ENCODE measurements at places on chromosomes 13 and 19.

DNA sequence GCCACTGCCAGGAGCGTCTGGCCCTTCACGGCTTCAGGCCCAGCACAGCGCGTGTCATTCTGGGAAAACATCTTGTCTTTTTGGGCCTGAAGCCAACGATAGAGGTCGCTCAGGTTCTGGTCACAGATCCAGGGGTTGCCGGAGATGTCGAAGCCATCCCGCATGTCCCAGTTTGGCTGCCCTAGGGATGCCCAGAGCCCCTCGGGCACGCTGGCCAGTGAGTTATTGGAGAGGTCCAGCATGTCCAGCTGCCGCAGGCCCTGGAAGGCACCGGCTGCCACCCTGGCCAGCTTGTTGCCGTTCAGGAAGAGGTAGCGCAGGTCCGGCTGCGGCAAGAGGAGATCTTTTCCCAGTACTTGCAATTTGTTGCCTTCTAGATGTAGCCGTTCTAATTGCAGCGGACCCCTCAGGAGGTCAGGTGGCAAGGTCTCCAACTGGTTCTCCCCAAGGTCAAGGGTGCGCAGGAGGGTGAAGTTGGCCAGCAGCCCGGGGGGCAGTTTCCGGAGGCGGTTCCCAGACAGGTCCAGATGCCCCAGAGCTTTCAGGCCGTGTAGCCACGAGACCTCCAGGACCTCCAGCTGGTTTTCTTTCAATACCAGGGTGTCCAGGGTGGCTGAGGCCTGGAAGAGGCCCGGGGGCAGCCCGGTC, 1.8 kb downstream of the LRG1 start:
- no peak for DNase-seq

DNA sequence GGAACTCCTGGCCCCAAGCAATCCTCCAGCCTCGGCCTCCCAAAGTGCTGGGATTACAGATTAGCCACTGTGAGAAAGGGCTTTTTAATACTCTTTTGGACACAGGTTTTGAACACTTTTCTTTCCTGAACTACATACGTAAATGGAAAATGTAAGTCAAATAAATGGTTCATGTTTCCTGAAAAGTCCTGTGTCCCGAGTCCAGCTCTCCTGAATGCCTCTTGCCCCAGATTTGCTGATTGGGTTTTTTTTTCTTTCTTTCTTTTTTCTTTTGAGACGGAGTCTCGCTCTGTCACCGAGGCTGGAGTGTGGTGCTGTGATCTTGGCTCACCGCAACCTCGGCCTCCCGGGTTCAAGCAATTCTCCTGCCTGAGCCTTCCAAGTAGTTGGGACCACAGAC, 24.5 kb downstream of the PTPRS start:
- DNase-seq, result no peak

DNA sequence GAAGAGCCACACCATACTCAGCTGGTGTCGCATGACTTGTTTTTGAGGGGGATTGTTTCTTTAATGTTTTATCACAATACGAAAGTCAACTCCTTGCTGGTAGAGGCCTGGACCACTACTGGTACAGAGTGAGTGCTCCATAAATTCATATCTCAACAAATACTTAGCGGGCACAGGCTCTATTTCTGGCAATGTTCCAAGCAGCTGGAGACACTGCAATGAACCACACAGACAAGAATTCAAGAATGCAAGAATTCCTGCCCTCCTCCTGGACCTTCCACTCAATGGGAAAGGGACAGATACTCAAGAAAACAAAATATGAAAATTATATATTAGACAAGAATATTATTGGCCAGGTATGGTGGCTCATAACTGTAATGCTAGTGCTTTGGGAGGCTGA, 5.1 kb upstream of the FXYD5 start:
- no peak for DNase-seq

DNA sequence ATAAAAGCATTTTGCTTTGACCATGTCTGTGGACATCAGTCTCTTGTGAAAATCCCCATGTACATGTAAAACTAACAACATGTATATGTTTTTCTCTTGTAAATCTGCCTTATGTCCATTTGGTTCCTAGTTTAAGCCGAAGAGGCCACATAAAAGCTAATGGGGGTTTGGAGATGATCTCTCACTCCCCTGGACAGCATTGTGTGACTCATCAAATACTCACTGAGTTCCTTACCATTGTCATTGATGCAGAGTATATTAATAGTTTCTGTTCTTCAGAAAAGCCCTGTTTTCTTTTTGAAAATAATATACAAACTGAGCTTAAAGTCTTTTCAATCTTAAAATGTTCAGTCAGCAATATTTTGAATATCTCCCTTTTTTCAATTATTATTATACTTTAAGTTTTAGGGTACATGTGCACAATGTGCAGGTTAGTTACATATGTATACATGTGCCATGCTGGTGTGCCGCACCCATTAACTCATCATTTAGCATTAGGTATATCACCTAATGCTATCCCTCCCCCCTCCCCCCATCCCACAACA, 536.7 kb upstream of the HTR2A start:
- DNase-seq, result no peak

DNA sequence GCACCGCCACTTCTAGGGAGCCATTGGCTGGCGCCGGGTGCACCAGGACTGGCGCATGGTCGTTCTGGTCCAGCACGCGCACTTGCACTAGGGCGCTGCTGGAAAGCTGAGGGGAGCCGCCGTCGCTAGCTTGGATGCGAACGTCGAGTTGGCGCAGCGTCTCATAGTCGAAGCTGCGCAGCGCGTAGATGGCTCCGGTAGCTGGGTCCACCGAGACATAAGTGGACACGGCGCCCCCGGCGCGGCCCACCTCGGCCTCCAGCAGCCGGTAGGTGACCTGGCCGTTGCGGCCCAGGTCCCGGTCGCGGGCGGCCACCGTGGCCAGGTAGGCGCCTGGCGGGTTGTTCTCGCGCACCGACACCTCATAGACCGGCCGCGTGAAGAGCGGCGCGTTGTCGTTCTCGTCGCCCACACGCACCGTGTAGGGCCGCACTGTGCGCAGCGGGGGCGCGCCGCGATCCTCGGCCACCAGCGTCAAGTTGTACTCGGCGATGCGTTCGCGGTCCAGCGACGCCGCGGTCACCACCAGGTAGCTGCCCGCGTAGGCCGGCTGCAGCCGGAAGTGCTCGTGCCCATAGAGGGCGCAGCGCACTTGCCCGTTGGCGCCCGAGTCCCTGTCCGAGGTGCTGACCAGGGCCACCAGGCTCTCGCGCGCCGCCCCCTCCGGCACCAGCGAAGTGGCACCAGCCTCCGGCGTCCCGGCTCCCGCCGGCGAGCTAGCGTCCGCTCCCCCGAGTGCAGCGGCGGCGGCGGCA, 1.7 kb downstream of the PCDH8 start:
- DNase-seq, result no peak

DNA sequence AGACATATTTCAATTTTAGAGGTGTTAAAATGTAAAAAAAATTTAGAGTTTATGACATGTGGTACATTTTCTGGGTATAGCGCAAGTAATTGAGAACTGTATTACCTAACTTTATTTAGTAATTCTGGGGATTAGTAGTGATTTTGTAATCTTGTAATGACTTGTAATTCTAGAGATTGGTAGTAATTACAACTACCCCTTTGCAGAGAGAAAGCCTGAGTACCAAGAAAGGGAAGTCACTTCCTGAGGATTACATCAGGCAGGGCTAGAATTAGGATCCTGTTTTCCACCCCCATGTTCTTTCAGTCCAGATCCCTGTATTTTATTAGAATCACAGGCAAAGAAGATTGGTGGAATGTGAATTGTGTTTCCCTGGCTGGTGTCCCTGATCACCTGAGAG, 274.9 kb downstream of the KCNRG start:
- DNase-seq, result no peak

GRCh38 chr19:19475015-19475765, 40.2 kb downstream of the TSSK6 start:
- no peak for DNase-seq

GRCh38 chr19:14770136-14770535, 8.2 kb downstream of the ADGRE2 start:
- no peak for DNase-seq
